ENCODE measurements at places on chromosomes 7 and 10. TPM values are rescaled to one million over a fixed set of nuclear protein-coding genes. Genes with fewer than 3 reads are reported as not detected.

The CHAT gene
- total RNA-seq: not detected

The IKZF1 gene
- not detected for total RNA-seq

The STAG3 gene
- total RNA-seq: 0.05 TPM

GRCh38 chr10:78207776-78208175 is 174.1 kb downstream of the RPS24 start:
- DNase-seq: no peak

DNA sequence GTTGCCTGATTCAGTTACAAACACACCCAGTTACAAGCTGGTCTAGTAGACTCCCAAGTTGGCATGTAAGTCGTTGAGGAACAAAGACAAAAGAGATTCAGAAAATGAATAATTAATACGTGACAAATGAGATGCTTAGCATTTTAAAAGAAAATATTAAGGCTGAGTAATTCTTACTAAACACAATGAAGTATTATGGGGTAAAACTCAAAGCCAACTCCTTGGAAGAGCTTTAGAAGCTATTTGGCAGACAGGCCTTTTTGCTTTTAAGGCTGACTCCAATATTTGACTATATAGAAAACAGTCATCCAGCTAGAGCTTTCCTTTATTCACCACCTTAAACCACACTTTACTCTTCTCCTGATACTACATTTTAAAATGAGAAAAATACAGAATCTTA is 5.4 kb downstream of the TRDMT1 start:
- DNase-seq: no peak

- no peak for DNase-seq
Observed at GRCh38 chr10:28879246-28879645, 201.9 kb downstream of the BAMBI start.

GRCh38 chr10:99461230-99461629 is 30.8 kb upstream of the GOT1 start:
- DNase-seq: no peak

DNA sequence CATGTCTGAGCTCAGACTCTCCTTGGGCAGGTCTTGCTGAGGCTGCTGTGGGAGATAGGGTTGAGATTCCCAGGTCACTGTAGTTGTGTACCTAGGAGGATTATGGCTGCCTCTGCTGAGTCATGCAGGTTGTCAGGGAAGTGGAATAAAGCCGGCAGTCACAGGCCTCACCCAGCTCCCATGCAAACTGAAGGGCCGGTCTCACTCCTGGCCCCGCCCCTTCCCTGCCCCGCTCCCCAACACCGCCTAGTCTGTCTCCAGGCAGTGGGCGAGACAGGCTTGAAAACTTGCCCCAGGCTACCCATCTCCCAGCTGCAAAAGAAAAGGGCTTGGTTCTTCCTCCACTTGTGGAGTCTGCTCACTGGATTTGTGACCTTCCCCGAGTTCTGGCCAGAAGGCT is 41.6 kb upstream of the SDHAF3 start:
- peak; percentile 48 for DNase-seq

- no peak for DNase-seq
Observed at GRCh38 chr7:20578257-20578771, 37.2 kb upstream of the ABCB5 start.

The ADAM12 gene
- total RNA-seq: not detected

DNA sequence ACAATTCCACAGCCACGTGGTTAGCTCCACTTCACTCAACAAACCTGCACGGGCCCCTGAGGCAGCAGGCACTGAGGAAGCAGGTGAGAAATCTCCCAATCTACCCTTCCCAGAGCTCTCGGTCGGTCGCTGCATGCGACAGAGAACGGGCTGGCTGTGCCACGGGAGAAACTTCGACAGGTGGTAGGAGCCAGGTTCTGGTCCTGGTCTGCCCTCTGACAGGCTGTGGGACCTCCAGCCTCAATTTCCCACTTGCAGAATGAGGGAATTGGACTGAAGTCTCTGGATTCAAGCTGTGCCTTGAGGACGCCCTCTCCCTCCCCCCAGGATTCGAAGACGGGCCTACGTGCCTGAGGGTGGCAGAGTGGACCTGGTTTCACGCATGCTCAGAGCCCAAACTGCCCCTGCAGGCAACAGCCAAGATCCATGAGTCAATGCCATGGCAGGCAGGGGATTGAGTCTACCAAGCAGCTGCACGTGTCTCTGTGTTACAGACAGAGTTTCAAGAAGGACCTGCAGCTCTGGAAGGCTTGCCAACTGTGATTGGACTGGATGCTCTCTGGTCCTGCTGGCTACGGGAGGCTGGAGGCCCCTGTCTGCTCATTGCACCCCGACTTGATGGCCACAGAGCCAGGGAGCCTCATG is 215.0 kb downstream of the USP6NL start:
- DNase-seq: no peak

The NODAL gene
- not detected for total RNA-seq

- peak; percentile 36 for DNase-seq
Observed at GRCh38 chr7:154231732-154232131, 179.5 kb downstream of the DPP6 start.

DNA sequence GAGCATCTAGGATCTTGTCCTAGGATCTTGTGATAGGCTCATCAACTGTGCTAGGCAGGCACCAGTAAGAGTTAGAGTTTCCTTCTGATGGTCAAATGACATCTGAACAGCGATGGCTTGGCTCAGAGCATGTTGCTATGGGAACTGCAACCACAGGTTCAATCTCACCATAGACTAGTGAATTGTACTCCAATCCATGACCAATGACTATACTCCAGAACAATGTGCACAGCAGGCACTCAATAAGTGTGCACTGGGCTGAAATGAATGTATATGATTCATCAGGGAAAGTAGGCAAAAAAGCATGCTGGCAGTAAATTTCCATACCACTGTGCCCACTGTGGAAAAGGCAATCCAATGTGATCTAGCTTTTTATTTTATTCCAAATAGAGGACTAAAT is 163.6 kb upstream of the HPS1 start:
- no peak for DNase-seq

DNA sequence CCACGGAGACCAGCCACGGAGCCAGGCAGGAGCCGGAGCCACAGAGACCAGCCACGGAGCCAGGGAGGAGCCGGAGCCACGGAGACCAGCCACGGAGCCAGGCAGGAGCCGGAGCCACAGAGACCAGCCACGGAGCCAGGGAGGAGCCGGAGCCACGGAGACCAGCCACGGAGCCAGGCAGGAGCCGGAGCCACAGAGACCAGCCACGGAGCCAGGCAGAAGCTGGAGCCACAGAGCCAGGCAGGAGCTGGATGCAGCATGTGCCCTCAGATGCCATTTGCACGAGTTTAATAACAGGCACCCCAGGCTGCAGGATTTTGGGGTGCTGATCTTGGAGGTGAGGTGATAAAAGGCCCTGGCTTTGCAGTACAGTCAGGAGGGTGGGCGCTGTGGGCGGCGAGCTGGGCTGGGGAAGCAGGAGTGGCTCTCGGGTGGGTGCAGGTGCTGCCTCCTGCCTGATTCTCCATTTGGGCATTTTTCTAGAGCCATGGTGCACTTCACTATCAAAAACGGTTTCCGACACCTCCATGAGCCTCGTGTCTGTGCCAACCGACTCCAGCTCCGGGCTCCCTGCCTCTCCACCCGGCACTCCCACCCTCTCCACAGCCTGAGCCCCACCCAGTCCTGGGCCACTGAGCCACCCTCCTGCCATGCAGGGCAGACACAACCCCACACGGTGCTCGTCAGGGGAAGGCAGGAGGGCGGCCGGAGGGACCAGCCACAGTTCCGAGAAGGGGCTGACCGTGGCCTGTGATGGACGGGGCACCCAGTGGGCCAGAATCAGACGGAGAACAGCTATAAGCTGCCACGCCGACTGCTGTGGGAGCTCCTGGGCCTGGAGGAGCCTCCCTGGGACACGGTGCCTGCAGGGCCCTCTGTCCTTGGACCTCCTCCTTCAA is 40.8 kb upstream of the NKX6-2 start:
- DNase-seq: no peak

The ANKRD2 gene
- 0.23 TPM for total RNA-seq

The EN2 gene
- not detected for total RNA-seq

The CDC14C gene
- not detected for total RNA-seq

DNA sequence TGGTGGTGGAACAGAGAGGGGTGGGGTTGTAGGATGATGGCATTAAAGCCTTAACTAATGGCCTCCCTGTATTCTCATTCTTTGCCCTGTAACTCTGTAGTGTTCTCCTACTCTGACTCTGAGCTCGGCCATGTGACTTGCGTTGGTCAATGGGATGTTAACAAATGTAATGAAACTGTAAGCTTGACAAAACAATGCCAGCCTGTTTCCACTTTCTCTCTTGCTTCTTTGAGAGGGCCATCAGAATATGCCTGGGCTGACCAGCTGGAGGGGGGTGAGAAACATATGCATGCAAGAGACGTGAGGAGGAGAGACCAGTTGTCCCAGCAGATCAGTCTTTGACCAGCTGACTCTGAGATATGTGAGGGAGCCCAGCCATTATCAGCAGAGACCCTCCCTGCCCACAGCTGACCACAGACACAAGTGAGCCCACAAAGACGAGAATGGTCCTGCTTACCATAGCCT is 100.6 kb downstream of the ICA1 start:
- no peak for DNase-seq

- DNase-seq: peak; percentile 96
Observed at GRCh38 chr7:98287486-98287959, 6.0 kb downstream of the BRI3 start.

Measured in HT-29 (cell line).